Dermis lymphatic vessel endothelial cell (primary cell): ENCODE measurements at places on chromosomes 12 and 14. TPM values are rescaled to one million over a fixed set of nuclear protein-coding genes. Genes with fewer than 3 reads are reported as not detected.

TPPP2 gene
- not detected in 2 replicates for total RNA-seq

TPCN1 gene
- 4.6 and 7.6 TPM in 2 replicates for total RNA-seq

B4GALNT3 gene
- 0.11 TPM in 1 of 2 replicates, not detected in the other for total RNA-seq

MORN3 gene
- 0.17 and 0.33 TPM in 2 replicates for total RNA-seq

ACAD10 gene
- 9.6 and 12.2 TPM in 2 replicates for total RNA-seq

SALL2 gene
- total RNA-seq, result 0.34 and 0.43 TPM in 2 replicates

ARMH4 gene
- total RNA-seq, result 2.8 and 5.5 TPM in 2 replicates

KRT7 gene
- 9.5 and 21.9 TPM in 2 replicates for total RNA-seq

ADAMTS20 gene
- total RNA-seq, result not detected in 2 replicates

BHLHE41 gene
- 0.09 and 0.11 TPM in 2 replicates for total RNA-seq

SDR9C7 gene
- total RNA-seq, result not detected in 2 replicates

ERGIC2 gene
- 32.2 and 35.3 TPM in 2 replicates for total RNA-seq

KCNK13 gene
- not detected in 2 replicates for total RNA-seq

CDK2 gene
- 13.7 and 17.3 TPM in 2 replicates for total RNA-seq

PMCH gene
- total RNA-seq, result 0.09 TPM in 1 of 2 replicates, not detected in the other

SLC2A14 gene
- under 0.01 and 0.22 TPM in 2 replicates for total RNA-seq
